Activated naive CD8-positive, alpha-beta T cell treated with anti-CD3 and anti-CD28 coated beads for 36 hours (primary cell): ENCODE measurements at places on chromosomes 7 and 10. TPM values are rescaled to one million over a fixed set of nuclear protein-coding genes. Genes with fewer than 3 reads are reported as not detected.

- H3K4me1 ChIP-seq = peaks cover 8% of the 10 kb centered on the region
These were observed 305.9 kb upstream of the MGMT start for GRCh38 chr10:129161150-129161549.

The SEM1 gene
- 35.9 TPM for total RNA-seq

DNA sequence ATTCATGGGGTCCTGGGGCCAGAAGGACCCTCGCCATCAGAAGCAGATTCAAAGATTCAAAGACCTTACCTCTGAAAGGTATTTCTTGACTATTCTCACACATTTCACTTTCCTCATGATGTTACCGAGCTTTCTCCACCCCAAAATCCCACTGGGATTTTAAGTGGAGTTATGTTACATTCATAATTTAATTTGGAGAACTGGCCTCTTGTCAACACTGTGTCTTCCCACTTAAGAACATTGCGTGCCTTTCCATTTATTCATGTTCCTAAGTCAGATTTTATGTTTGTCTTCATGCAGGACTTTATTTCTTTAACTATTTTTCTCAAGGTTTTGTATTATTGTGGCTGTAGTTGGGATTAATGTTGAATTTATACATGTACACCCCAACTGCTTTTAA, 123.5 kb upstream of the BMPER start:
- DNase-seq = no peak
- H3K36me3 ChIP-seq = no peaks in the 10 kb centered on the region
- H3K4me3 ChIP-seq = no peak overlapping the region
- H3K4me1 ChIP-seq = no peaks in the 10 kb centered on the region
- no peak overlapping the region for H3K27ac ChIP-seq
- H3K27me3 ChIP-seq = no peaks in the 10 kb centered on the region

GRCh38 chr7:13037216-13037615, 349.8 kb downstream of the ARL4A start:
- H3K4me3 ChIP-seq = no peak overlapping the region
- H3K36me3 ChIP-seq = no peaks in the 10 kb centered on the region
- no peak for DNase-seq
- H3K27ac ChIP-seq = no peak overlapping the region
- H3K27me3 ChIP-seq = peaks cover 3% of the 10 kb centered on the region
- no peaks in the 10 kb centered on the region for H3K4me1 ChIP-seq

- DNase-seq = no peak
- peaks cover 2% of the 10 kb centered on the region for H3K4me1 ChIP-seq
- H3K36me3 ChIP-seq = no peaks in the 10 kb centered on the region
- no peak overlapping the region for H3K4me3 ChIP-seq
These were observed 2.8 kb upstream of the OR6V1 start for GRCh38 chr7:143049362-143049761.

- no peaks in the 10 kb centered on the region for H3K27me3 ChIP-seq
- H3K4me1 ChIP-seq = peaks cover 23% of the 10 kb centered on the region
- H3K36me3 ChIP-seq = peaks cover 2% of the 10 kb centered on the region
- peak; percentile 9 for DNase-seq
These were observed 2.5 kb upstream of the MACC1 start for GRCh38 chr7:20219446-20220292.

The GIMAP6 gene
- 34.2 TPM for total RNA-seq

GRCh38 chr10:51034769-51035168, 39.5 kb upstream of the PRKG1 start:
- DNase-seq = no peak
- H3K36me3 ChIP-seq = no peaks in the 10 kb centered on the region
- no peaks in the 10 kb centered on the region for H3K4me1 ChIP-seq

DNA sequence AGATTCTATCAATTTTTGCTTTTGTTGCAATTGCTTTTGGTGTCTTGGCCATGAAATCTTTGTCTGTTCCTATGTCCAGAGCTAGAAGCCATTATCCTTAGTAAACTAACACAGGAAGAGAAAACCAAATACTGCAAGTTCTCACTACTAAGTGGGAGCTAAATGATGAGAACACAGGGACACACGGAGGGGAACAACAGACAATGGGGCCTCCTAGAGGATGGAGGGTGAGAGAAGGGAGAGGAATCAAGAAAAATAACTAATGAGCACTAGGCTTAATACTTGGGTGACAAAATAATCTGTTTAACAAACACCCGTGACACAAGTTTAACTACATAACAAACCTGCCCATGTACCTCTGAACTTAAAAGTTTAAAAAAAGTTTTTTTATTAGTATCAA, 78.2 kb downstream of the ANKRD26 start:
- H3K4me3 ChIP-seq = no peak overlapping the region
- H3K27me3 ChIP-seq = no peaks in the 10 kb centered on the region
- no peak for DNase-seq
- peaks cover 25% of the 10 kb centered on the region for H3K36me3 ChIP-seq
- H3K27ac ChIP-seq = no peak overlapping the region
- H3K4me1 ChIP-seq = peaks cover 8% of the 10 kb centered on the region

- no peaks in the 10 kb centered on the region for H3K36me3 ChIP-seq
- no peak overlapping the region for H3K4me3 ChIP-seq
- no peaks in the 10 kb centered on the region for H3K4me1 ChIP-seq
These were observed 688.9 kb upstream of the POT1 start for GRCh38 chr7:125618516-125618915.

- no peak overlapping the region for H3K4me3 ChIP-seq
- no peak overlapping the region for H3K27ac ChIP-seq
- H3K36me3 ChIP-seq = peaks cover 87% of the 10 kb centered on the region
- peaks cover 90% of the 10 kb centered on the region for H3K4me1 ChIP-seq
These were observed 53.2 kb downstream of the STK17A start for GRCh38 chr7:43636093-43636492.

The LRRC4 gene
- total RNA-seq = not detected

DNA sequence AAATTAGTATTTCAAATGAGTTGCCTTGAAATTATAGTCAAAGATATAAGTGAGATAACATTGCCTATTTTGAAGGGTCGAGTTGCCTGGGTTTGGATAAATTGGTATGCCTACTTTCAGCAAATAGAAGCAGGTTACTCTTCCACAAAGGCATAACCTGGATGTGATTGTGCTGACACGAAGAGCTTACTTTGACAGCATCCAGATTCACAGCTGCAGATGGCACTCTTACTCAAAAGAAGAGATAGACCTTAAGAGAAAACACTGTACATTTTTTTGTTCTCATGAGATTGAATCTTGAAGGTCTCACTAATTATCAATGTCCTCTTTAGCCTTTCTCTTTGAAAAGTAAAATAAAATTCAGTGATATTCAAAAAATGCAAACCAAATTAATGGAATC, 1338.7 kb downstream of the REEP3 start:
- no peaks in the 10 kb centered on the region for H3K27me3 ChIP-seq
- DNase-seq = no peak
- H3K4me3 ChIP-seq = no peak overlapping the region
- H3K27ac ChIP-seq = no peak overlapping the region
- no peaks in the 10 kb centered on the region for H3K4me1 ChIP-seq

DNA sequence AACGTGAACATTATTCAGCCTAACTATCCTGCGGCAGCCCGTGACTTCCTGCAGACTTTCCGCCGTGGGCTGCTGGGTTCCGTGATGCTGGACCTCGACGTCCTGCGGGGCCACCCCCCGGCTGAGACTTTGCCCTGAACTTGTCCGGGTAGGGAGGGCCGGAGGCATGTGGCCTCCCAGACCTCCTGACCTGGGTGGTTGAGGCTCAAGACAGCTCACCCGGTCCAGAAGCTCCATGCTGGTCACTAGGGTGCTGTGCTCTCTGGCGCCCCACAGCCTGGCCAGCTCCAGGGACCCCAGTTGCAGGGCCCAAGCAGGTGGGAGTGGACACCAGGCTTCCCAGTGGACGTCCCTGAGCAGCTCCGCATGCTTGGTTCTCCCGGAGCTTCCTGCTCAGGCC, 4.4 kb downstream of the SPRN start:
- H3K4me3 ChIP-seq = no peak overlapping the region
- H3K27ac ChIP-seq = no peak overlapping the region
- peaks cover 3% of the 10 kb centered on the region for H3K27me3 ChIP-seq
- H3K36me3 ChIP-seq = peaks cover 18% of the 10 kb centered on the region
- H3K4me1 ChIP-seq = no peaks in the 10 kb centered on the region
- DNase-seq = no peak

GRCh38 chr10:86613905-86614304, 40.4 kb upstream of the OPN4 start:
- H3K27ac ChIP-seq = no peak overlapping the region
- no peak overlapping the region for H3K4me3 ChIP-seq
- peaks cover 2% of the 10 kb centered on the region for H3K4me1 ChIP-seq
- no peaks in the 10 kb centered on the region for H3K36me3 ChIP-seq
- DNase-seq = no peak
- H3K27me3 ChIP-seq = peaks cover 24% of the 10 kb centered on the region

The SFTPA1 gene
- not detected for total RNA-seq

DNA sequence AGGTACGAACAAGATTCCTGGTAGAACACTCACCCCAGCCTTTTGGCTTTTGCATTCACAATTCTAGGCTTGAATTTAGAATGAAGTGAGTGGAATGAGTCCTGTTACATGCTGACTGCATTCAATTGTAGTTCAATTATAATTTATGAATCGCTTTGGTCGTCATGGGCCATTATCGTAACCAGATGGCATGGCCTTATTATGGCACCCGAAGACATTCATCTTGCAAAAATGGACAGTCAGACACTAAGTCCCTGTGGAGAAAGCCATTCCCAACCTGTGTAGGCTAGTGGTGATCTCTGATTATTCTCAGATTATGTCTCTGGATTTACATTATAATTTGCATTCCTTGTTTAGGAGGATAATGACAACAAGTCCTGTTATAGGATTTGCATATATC, 292.4 kb upstream of the NPSR1 start:
- H3K27ac ChIP-seq = no peak overlapping the region
- no peak overlapping the region for H3K4me3 ChIP-seq
- peaks cover 6% of the 10 kb centered on the region for H3K27me3 ChIP-seq
- no peak for DNase-seq
- no peaks in the 10 kb centered on the region for H3K36me3 ChIP-seq

The ADRA2A gene
- not detected for total RNA-seq

GRCh38 chr7:112136271-112137008, 69.8 kb downstream of the DOCK4 start:
- no peaks in the 10 kb centered on the region for H3K4me1 ChIP-seq
- no peak for DNase-seq
- H3K27me3 ChIP-seq = no peaks in the 10 kb centered on the region
